ENCODE measurements at places on chromosomes 13 and 19.

DNA sequence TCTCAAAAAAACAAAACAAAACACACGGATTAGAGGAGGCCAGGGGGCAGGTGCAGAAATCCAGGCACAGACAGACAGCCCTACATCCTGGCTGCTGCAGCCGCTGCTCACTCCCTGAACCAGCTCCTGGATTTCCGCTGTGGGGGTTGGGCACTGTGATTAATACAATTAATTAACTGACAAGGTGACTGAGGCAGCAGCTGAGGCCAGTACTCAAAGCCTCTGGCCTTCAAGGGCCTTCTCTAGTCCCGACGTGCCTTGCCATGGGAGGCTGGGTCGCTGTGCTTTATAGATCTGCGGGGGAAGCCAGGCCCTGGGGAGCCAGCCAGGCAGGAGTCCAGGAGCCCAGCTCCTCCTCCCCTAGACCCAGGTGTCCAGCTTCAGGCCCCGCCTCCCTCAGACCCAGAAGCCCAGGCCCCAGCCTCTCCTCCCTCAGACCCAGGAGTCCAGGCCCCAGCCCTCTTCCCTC, 4.6 kb downstream of the NECTIN2 start:
- no peak for DNase-seq

- DNase-seq, result no peak
Observed at GRCh38 chr13:113579686-113580085, 4.9 kb upstream of the TFDP1 start.

DNA sequence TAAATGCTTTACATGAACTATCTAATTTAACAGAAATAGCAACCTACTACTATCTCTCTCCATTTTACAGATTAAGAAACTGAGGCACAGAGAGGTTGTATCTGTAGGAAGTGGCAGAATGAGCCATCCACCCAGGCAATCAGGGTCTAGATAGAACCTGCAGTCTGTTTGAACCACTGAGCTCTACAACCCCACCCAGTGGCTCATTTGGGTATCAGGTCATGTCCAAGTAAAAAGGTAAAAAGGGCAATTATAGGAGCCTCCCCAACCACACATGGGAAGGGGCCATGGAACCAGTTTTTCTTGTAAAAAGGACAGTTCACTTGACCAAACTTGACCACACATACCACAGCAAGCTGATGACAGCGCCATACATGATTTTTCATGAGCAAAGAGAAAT, 92.9 kb upstream of the SGCG start:
- DNase-seq, result no peak

- no peak for DNase-seq
Observed at GRCh38 chr13:25927932-25928331, 123.9 kb downstream of the SHISA2 start.

DNA sequence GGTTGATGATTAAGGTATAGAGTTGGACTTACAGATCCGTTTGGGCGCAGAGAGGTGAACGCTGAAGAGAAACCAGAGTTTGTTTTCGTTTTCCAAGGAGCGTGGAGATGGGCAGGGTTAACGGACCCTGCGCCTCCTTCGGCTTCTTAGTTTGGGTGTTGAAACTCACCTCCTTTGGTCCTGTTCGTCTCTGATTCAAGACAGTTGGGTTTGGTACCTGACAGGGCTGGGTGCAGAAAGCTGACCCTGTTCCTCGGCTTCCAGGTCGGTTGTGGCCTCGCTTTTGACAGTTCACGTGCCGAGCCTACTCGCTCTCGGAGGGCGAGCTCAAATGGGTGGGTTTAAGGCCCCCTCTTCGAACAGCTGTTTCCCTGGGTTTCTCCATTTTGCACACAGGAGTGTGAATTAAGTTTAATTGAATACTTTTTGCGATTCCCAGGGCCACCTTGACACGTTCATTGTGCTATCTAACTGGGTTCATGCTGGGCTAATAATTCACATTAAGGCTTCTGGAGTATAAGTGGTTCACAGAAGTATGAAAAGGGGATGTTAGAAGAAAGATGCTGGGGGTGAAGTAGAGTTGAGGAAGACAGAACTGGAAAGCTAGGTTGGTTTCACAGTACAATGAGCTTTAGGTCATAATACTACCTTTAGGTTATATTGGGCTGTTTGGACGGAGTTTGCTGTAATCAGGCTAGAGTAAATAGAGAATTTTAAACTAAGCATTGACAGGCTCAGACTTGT, 638 bp downstream of the USPL1 start:
- DNase-seq, result no peak

DNA sequence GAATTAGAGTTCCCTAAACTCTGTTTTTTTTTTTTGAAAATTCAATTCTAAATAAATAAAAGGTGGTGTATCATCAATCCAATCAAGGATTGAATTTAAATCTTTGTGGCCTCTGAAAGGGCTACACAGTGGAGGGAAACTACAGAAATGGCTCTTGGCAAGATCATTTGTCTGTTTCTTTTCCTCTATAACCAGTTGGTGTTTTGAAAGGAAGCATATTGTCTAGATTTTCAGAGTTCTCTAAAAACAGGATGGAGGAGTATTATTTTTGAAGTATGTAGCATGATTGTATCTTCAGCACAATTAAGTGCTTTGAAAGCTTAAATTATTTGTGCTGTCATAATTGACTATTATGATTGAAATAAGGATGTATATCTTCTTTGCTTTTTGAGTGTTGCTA, 29.8 kb downstream of the WASF3 start:
- no peak for DNase-seq

- DNase-seq, result no peak
Observed at GRCh38 chr19:47226426-47227351, 4.3 kb downstream of the BBC3 start.

DNA sequence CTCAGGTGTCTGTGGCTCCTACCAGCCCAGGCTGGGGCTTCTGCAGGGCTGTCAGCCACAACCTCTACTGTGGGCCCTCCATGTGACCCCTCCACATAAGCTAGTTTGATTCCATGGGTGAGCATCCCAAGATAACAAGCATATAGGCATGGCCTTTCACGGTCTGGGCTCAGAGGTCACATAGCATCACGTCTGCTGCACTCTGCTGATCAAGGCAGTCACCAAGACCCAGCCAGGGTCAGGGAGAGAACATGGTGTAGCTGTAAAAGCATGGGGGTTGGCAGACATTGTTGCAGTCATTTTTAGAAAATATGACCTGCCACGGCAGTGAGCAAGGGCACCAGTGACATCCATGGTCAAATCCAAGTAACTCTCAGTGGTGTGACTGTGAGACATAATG, 698.8 kb downstream of the UQCRFS1 start:
- DNase-seq, result no peak

DNA sequence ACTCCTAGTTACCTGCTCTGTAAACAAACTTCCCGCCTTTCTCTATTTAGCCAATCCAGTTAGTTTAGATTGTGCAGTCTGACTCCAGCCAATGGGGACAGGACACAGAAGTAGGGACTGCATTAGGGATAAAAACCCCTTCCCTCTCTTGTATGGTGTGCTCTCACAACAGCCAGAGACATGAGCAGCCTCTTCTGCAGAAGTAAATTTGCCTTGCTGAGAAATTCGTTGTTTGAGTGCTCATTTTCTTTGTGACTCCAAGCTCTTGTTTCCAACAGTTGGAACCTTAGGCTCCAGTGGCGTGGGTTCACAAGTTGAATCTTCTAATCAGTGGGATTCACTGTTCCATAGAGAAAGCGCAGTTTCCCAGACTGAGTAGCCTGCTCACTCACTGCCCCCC, 66.1 kb downstream of the ZNF93 start:
- DNase-seq, result no peak

- no peak for DNase-seq
Observed at GRCh38 chr19:4358709-4359626, 15.6 kb downstream of the MPND start.

DNA sequence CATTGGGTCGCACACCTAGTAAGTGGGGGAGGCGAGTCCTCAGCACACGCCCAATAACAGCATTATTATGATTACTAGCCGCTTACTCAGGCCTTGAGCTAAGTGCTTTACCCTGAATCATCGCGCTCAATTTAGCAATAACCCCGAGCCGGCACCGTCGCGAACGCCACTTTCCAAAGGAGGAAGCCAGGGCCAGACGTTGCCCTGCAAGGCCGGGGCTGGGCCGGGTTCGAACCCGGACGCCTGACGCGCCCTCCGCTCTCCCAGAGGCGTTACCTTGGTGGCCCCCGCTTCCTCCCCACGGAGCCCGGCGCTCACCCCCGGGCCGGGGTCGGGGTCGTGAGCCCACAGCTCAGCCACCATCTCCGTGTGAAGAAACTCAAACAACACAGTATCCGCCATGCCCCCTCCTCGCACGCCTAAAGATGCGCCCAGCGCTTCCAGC, at the start of gene TRAPPC6A:
TSS of gene TRAPPC6A (minus strand) at position 421 of the 445 bp plus-strand sequence. CDS start at position 402, 19 bp downstream.
- peak; percentile 87 for DNase-seq

GRCh38 chr13:102845289-102845629, 573 bp upstream of the ERCC5 start:
- no peak for DNase-seq

DNA sequence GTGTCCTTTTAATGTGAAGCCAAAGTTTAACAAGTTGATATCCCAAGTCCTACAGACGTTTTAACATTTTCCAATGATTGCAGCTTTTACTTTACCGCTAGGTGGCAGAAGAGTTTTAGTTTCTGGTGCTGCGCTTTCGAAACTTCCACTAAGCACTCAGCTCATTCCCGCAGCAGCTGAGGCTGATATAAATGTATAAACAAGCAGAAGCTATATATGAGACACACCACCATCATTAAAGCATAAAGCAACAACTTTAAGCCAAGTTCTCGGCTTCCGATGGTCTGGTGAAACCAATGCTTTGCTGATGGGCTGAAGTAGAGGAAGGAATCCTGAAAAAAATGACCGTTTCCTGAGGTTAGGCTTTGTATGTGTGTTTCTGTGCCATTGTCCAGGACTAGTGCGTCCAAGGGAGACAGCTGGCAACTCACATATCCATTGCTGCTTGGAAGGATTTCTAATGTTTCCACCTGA, 753.9 kb downstream of the OLFM4 start:
- DNase-seq, result no peak

GRCh38 chr13:30156826-30157615, 150.3 kb downstream of the KATNAL1 start:
- no peak for DNase-seq

Data from epithelial cell of prostate (primary cell).